LoVo (cell line): ENCODE measurements at places on chromosomes 13 and 19.

DNA sequence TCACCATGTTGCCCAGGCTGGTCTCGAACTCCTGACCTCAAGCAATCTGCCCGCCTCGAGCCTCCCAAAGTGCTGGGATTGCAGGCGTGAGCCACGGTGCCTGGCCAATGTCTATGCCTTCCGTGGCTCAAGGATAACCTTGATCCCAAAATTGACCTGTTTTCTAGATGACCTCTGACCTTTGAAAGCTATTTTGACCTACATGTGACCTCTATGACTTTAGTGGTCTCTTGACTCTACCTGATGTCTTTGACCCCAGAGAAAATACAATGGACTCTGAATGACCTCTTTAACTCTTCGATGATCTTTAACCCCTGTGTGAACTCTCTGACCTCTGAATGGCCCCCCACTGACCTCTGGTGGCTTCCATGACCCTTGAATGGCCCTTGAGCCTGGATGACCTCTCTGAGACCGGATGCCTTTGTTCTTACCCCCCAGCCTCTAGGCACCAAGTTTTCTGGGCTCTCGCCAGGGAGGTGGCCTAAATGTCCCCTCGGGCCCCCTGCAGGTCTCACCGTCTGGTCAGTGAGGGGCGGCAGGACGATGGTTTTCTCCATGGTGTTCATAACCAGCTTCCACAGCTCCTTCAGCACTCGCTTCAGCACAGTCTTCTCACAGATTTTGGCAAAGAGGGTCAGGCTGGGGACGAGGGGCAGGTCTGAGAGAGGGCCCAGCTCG lies 63.7 kb downstream of the UNC13A start:
- no peak for DNase-seq

GRCh38 chr13:79631051-79631659 lies 150.2 kb downstream of the NDFIP2 start:
- peak; percentile 61 for DNase-seq

DNA sequence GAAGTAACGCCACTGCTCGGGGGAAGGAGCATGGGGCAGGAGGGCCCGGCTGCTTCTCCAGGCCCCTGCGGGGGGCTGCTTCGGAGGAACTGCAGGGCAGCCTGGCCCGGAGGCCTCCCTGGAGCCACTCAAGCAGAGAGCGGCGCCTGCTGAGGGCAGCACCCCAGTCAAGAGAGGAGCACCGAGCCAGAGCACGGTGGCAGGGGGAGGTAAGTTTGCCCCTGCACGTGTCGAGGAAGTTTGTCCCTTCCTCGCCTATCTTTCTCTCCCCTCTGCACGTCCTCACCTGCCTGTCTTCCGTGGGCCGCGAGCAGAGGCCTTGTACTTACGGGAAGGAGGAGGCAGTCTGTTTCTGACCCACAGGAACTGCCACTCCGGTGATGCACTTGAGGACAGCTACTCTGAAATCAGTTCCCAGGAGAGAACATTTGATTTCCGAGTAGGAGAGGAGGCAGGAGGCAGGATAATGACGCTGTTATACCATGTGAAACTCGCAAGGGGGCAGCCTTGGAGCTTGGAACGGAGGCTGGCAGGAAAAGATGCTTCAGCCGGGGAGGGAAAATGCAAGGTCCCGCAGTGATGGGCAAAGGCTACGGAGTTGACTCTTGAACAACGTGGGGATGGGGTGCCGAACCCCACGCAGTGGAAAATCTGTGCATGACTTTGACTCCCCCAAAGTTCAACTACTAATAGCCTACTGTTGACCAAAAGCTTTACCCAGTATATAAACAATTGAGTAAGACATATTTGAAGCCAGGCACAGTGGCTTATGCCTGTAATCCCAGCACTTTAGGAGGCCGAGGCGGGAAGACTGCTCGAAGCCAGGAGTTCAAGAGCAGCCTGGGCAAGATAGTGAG lies 5.0 kb downstream of the FFAR1 start:
- DNase-seq: peak; percentile 66

DNA sequence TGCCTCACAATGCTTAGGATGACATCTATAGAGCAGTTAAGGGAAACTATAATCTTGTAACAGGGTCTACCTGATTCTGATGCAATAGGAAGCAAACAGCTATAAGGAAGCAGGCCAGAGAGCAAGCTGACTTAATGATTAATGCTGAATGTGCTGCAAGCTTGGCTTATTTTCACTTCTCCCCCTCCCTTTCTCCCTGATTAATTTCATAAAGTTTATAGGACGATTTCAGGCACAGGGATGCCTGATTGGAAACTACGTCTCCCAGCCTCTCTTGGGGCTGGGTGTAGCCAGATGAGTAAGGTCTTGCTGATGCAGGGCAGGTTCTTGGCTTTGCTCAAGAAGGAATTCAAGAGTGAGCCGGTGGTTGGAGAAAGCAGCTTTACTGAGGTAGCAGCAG lies 82.8 kb upstream of the MRI1 start:
- peak; percentile 34 for DNase-seq

DNA sequence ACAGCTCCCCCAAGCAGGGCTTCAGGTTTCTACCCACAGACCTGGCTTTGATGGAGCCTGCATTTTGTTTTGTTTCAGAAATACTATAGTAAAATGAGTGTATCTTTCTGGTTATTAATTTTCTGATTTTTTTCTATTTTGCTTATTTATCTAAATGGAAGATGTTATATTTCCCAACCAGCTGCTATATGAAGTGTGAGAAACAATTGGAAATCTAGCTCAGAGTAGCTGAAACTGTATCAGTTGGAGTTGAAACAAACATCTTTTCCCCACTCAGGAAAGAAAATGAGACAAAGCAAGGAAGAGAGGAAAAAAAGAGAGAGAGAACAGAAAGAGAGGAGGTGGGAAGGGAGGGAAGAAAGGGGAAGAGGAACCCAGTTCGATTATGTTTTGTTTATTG lies 358.5 kb upstream of the ZNF507 start:
- no peak for DNase-seq

DNA sequence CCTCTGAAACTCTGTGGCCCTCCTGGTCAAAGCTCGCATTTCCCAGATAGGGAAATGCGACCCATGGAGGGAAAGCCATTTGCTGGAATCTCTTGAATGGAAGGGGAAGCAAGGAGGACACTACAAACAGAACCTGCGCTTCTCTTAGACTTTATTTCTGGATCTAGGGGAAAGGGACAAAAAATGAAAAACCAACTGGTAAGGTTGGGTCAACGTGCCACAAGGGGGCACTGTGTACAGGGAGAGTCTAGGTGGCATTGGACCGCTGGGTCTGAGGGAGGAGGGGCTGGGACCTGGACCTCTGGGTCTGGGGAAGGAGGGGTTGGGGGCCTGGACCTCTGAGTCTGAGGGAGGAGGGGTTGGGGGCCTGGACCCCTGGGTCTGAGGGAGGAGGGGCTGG lies 5.0 kb downstream of the KLK4 start:
- DNase-seq: peak; percentile 23

DNA sequence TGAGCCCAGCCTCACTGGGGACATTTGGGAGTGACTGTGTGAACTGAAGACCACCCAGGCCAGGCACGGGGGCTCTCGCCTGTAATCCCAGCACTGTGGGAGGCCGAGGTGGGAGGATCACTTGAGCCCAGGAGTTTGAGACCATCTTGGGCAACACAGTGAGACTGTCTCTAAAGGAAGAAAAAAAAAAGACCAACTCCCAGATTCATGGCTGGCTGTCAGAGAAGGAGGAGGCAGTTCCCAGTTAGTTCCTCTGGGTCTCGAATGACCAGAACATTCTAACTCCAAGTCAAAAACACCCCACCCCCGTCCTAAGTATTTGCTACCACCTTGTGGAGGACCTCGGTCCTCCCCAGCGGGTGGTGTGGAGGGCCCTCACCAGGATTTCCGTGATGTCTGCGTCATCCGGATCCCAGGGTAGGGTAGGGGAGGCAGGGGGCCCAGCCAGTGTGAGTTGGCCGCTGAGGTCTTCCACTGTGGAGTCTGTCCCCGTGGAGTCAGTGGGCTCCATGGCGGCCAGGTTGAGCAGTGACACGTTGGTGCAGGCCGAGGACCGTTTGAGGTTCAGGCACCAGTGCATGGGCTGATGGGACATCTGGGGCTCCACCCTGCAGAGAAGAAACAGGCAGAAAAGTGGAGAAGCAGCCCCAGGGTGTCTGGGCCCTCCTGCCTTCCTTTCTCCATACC lies 1.3 kb downstream of the TSKS start:
- DNase-seq: no peak

DNA sequence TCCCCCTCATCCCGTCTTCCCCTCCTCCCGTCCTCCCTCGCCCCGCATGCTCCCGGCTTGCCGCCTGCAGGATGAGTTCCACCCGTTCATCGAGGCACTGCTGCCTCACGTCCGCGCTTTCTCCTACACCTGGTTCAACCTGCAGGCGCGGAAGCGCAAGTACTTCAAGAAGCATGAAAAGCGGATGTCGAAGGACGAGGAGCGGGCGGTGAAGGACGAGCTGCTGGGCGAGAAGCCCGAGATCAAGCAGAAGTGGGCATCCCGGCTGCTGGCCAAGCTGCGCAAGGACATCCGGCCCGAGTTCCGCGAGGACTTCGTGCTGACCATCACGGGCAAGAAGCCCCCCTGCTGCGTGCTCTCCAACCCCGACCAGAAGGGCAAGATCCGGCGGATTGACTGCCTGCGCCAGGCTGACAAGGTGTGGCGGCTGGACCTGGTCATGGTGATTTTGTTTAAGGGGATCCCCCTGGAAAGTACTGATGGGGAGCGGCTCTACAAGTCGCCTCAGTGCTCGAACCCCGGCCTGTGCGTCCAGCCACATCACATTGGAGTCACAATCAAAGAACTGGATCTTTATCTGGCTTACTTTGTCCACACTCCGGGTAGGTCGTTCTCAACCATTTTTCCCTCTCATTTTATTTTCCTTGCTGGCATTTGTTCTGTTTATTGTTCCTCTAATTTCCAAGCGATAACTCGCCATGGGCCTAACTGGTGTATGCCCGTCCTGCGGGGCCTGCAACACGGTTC lies 29.8 kb downstream of the NFIX start:
- DNase-seq: no peak

DNA sequence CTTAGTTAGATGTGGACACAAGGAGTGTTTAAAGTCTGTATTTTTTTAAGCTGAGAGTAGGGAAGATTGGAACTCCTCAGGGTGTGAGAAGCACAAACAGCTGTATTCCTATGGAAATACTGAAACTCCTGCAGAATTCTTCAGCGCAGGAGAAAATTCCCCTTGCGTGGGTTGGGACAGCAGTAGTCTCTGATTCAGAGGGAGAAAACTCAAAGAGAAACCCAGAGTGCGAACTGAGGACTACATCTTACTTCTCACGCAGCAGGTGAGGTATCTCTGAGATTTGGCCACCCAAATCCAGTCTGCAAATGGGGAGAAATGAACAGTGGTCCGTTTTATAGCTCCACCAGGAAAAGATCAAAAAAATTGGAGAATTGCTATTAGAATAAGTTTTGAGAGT lies 60.9 kb downstream of the FRY start:
- no peak for DNase-seq

DNA sequence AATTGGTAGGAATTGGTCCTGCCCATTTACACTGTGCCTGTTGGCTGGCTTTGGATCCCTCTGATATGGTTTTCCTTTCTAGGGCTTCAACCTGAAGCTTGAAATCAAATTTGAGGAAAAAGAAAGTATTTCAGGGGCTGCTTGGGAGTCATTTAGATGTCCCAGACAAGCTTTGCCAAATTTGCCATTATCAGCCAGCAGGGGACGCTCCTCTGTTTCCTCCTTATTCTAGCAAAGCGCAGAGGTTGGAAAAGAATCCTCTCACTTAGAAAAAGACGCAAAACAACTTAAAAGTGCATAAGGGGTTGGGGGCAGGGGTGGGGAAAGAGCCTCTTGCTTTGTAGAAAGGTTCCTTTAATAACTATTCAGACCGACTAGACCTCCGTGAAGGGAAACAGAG lies 1211.1 kb upstream of the PCDH20 start:
- DNase-seq: no peak

- no peak for DNase-seq
Observed at GRCh38 chr13:45932676-45933075, 81.1 kb upstream of the SIAH3 start.

- DNase-seq: no peak
Observed at GRCh38 chr13:33129886-33130285, 113.7 kb downstream of the KL start.

GRCh38 chr19:46376241-46377153 lies 29.6 kb downstream of the PPP5C start:
- DNase-seq: no peak

DNA sequence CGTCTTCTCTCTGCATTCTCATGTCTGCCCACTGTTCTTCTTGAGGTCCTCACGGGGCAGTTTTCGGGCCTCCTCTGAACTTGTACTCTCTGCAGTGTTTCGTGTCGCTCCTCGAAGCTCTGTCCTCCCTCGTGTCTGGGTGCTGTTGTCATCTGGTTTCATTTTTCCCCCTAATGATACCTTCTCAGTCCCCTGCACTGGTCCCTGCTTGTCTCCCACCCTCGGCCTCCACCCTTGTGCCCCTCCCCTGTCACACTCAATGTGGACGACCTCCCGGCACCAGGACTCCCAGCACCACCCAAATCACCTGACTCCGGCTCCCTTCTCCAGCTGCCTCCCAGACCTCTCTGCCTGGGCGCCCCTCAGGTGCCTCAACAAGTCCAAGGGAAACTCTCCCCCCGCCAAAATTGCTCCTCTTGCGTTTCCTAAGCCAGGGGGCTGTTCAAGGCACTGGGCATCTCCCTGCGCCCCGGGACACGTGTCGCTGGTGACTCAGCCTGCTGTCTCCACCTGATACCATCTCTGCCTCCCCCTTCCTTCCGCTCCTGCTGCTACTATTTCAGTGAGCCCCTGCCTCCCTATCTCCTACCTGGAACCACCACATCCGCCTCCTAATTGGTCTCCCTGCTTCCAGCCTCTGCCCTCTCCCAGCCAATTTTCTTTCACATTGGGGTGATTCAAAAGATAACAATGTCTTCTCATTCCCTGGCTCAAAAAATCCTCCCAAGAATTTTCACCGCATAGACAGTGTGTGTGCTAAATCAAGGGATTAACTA lies 49.5 kb downstream of the RFX2 start:
- no peak for DNase-seq

- no peak for DNase-seq
Observed at GRCh38 chr13:84443463-84443862, 561.2 kb upstream of the SLITRK1 start.

DNA sequence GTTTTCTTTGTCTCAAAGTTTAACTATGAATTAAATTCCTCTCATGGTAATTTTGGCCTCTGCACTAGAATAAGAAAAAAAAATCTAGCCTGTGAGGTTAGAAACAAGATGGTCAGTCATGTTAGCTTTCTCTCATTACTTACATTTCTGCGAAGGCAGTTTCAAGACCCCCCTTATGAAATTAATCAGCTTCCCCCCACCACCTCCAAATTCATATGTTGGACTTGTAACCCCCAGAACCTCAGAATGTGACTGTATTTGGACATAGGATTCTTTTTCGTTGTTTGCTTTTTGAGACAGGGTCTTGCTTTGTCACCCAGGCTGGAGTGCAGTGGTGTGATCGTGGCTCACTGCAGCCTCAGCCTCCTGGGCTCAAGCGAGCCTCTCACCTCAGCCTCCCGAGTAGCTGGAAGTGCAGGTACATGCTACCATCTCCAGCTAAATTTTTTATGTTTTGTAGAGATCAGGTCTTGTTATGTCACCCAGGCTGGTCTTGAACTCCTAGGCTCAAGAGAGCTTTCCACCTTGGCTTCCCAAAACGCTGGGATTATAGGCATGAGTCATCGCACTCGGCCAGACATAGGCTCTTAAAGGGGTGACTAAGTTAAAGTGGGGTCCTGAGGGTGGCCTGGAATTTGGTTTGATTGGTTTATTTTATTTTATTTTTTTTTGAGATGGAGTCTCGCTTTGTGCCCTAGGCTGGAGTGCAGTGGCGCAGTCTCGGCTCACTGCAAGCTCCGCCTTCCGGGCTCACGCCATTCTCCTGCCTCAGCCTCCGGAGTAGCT lies 1.4 kb downstream of the PLA2G4C start:
- no peak for DNase-seq
